ENCODE measurements at places on chromosomes 6 and 20.

GRCh38 chr6:43584892-43585570 is 9.0 kb downstream of the POLH start:
- DNase-seq: peak; percentile 40

GRCh38 chr20:16209951-16210361 is 363.3 kb downstream of the KIF16B start:
- no peak for DNase-seq

DNA sequence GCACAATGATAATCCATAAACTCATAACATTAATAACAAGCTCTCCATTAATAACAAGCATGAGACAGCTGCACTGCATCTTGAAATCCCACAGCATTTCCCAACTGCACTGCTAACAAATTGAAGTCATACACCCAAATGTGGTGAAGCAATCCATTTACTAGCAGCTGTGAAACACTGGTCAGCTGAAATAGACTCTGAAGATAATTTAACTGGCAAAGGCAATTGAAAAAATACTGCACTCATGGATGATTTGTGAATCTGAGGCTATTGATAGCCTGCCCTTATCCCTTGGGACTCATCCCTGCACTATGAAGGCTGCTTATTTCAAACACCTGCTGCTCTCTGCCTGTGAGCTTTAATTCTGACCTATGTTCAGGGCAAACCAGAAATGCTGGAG is 49.1 kb upstream of the PLCB1 start:
- no peak for DNase-seq

DNA sequence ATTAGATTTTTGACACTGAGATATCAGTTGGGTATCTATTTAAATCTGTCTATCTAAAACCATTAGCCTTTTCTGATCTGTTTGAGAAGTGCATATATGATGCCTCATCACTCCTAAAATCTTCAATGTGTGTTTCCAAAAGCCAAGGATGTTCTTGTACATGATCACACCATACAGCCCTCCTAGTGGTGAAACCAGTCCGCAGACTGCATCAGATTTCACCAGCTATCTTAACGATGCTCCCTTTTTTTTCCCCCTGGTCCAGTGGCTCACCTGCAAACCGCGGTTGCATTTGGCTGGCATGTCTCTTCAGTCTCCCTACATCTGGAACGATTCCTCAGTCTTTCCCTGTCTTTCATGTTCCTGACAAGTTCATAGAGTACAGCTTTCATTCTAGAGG is 4.0 kb downstream of the KIZ start:
- DNase-seq: no peak

DNA sequence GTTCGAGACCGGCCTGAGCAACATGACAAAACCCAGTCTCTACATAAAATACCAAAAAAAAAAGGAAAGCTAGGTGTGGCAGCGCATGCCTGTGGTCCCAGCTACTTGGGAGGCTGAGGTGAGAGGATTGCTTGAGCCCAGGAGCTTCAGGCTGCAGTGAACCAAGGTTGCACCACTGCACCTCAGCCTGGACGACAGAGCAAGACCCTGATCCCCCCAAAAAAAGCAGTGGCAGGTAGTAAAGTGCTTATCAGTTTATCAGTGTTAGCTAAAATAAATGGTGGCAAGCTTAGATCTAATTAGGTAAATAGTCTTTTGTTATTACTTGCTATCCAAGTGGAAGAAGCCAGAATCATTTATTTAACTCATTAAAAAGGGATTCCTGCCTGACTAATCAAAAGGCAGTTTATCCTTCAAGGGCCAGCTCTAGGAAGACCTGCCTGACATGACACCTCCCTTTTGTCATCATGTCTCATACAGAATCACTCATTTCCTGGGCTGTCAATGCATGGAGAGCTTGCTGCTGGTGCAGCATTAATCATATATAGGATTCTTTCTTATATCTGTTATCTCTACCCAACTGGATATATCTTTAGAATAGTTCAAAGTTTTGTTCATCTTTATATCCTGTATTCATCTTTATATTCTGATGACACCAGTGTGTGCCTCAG is 9.6 kb downstream of the DSTN start:
- DNase-seq: no peak

DNA sequence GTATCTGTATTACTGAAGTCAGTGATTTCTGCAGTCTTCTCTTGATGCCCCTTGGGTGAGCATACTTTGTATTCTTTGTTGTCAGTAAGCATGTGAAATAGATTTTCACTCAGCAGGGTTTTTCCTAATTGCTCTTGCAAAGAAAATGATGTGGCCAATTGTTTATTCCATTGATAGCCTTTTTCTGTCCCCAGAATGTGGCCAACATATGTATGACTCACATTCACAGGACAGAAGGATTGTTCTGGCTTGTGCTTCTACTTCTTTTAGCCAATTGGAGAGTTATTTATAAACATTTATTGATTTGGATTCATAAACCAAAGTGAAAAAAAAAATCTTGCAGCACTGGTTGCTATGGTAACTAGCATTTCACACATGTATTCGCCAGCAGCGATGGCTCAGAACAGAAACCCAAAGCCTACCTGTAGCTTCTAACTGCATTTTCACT is 54.4 kb upstream of the RBM24 start:
- DNase-seq: no peak

Data from CD4-positive, alpha-beta T cell treated with Interleukin-17A for 1 hour (primary cell).